ENCODE measurements at places on chromosomes 4 and X.
A peak's percentile ranks its signal among the peaks of the same experiment; 100 is the strongest.

DNA sequence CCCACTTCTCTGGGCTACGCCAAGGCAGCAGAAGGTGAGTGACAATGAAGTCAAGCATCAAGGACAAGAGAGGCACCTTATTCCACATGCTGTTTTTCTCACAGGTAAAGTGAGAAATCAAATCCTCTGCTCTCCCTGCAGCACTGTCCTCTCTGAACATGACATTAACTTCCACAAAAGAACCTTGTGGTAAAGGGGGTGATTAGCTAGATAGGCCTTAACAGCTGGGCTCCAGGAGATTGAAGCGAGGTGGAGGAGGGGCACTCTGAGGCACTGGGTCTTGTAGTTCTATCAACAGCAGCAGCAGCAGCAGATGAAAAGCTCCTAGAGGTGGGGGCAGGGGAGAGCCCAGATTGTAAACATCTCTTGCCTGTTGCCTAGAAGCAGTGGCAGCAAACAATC, 96.8 kb upstream of the CXXC4 start:
- no peak for DNase-seq

GRCh38 chr4:172188248-172188988, 375.2 kb downstream of the GALNTL6 start:
- no peak for DNase-seq

- DNase-seq: no peak
These were observed 153.8 kb downstream of the SPATA18 start for GRCh38 chr4:52204921-52205320.

GRCh38 chrX:19964017-19964710, 26.7 kb downstream of the BCLAF3 start:
- DNase-seq: peak; percentile 79

DNA sequence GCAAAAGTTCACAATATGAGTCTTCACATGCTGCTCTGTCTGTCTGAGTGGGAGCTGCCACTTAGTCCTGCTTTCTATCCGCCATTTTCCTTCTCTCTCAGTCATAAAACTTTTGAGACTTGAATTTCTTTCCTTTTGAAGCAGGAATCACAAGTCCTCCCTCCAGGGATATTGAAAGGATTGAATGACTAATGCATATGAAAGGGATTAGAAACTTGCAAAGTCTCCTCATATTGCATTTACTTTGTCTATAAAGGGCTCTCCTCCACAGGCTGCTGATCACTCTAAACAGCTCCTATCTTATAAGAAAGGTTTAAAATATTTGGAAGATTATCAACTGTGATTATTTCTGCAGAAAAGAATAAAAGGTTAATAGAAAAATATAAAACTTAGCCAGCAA, 879.1 kb downstream of the ARAP2 start:
- no peak for DNase-seq

DNA sequence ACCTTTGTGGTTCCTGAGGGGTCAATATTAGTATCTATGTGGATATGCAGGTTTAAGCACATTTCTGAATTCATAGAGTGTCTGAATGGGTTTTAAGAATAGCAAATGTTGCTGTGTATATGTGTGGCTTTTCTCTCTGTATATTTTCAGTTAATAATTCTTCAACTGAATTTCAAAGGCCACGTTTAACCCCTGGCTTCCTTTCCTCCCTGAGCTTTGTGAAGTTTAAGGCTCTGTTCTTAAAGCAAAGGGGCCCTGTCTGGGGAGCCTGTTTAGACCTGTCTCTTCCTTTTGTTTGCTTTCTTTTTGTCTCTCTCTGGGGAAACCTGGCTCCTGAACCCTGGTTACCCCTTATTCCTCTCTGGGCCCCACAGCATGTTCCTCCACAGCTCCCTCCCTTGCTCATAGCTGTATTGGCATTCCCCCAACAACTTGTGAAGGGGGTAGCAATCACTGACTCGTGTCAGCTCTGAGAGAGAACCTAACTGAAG, 139.1 kb downstream of the COL4A6 start:
- no peak for DNase-seq

DNA sequence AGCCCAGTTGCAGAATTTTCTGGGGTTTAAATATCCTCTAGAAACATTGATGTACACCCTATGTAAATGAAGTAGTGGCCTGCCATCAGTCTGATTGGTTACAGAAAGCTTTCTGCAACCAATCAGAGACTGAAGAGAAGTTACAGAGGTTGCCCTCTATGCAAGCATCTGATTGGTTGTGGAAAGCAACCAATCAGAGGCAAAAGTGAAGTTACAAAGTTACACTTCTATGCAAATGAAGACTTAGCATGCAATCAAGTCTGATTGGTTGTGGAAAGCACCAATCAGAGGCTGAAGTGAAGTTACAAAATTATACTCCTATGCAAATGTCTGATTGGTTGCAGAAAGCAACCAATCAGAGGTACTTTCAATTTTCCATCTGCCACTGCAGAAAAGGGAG, 51.9 kb upstream of the USP9X start:
- DNase-seq: no peak

DNA sequence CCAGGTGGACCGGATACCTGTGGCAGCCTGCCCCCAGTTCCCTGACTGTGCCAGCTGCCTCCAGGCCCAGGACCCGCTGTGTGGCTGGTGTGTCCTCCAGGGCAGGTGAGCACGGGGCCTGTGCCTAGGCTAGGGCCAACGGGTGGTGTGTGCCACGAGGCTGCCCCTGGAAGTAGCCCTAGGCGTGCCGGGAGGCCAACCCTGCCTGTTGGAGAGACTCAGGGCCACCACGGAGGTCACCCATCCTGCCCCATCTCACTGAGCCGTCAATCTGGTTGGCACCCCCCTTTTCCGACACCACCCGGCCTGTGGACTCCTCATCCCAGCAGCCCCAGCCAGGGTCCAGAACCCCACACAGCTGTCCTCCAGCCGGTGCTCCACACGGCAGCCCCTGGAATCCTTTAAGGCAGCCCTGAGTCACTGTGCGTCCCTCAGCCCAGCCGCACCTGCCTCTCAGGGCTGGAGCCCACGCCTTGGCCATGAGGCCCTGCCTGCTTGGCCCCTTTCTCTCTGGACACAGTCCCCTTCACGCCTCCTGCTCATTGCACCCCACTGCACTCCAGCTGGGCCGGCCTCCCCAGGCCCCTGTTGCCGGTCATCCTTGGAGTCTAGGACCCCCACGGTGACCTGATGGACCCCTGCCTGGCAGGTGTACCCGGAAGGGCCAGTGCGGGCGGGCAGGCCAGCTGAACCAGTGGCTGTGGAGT, 5.3 kb downstream of the PLXNB3 start:
- DNase-seq: no peak

GRCh38 chr4:88188738-88189417, 30.4 kb upstream of the ABCG2 start:
- peak; percentile 45 for DNase-seq

DNA sequence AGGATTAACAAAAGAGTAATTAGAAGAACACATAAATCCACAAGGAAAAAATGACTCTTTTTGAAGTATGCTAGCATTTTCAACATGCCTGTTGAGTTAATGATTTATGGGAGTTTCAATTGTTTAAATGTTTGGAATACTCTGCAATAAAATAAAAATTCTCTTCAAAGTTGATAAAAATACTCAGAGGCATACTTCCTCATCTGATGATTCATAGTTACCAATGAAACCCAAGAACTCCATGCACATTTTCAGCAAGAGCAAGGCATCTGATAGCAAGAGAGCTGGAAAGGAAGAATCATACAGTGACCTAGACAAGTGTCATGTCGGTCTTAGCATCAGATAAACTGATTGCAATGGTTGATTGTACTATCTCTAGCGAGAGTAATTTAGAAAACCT, 443.7 kb upstream of the ATOH1 start:
- no peak for DNase-seq

DNA sequence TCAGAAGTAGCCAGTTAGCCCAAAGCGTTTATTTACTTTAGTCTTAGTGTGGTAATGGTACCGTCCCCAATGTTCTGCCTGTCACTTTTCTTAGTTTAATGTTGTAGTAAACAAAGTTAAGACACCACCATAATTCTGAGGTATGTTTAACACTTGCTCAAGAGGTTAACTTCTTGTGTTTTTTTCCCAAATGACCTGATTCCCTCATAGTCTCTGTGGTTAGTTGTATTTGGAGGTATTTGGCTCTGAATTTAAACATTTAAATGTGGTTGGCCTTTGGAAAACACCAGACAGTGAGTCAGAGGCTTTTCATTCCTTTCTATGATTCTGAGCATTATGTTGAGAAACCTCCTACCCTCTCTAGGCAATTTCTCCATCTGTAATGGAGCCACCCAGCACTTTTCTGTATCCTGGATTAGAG, 47.9 kb downstream of the CXCL1 start:
- no peak for DNase-seq

DNA sequence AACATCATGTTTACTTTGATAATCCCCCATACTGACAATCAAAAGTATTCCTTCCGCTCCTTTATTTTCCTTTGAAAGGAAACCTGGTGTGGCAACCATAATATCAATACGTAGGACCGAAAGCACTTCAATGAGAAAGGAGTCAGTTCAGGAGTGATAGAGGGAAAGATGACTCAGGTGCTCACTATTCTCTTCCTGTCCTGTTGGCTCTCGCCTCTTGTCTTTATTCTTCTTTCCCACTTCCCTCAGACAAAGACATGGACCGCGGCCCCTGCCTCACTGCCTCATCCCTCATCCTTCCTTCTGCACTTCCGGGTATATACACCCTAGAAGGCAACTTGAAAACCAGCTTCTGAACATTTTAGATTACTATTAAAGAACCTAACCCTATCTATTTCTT, 49.8 kb upstream of the TNIP3 start:
- no peak for DNase-seq

GRCh38 chr4:15901998-15902397, 36.5 kb downstream of the FGFBP1 start:
- peak; percentile 20 for DNase-seq

- no peak for DNase-seq
These were observed 255.4 kb downstream of the ARHGAP10 start for GRCh38 chr4:147987252-147987651.

DNA sequence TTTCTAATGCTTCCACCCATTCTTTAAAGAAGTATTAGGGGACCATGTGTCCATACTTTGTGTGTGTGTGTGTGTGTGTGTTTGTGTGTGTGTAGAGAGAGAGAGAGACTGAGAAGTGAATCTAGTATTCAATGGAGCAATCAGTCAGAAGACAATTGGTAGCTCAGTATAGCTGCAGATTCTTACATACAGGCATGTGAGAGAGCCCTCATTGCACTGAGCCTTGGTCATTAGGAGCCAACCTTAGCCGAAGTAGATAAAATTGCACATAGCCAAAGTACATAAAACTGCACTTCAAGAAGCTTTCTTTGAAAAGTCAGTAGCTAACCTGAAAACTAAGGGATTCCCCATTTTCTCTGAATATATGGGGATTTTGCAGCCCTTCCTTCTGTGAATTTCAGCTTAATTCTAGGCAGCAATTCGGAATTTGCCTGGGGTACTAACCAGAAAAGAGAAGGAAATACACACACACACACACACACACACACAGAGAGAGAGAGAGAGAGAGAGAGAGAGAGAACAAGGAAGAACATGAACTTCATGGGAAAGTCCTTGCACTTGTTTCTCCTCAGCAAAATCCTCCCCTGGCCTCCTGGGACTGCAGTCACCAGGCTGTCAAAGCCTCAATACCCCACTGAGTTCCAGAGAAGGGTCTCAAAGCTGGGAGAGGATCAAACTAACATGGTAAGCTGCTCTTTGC, 1.7 kb upstream of the PRDM8 start:
- no peak for DNase-seq

GRCh38 chrX:63754860-63755579, 30.0 kb downstream of the ARHGEF9 start:
- DNase-seq: peak; percentile 92

DNA sequence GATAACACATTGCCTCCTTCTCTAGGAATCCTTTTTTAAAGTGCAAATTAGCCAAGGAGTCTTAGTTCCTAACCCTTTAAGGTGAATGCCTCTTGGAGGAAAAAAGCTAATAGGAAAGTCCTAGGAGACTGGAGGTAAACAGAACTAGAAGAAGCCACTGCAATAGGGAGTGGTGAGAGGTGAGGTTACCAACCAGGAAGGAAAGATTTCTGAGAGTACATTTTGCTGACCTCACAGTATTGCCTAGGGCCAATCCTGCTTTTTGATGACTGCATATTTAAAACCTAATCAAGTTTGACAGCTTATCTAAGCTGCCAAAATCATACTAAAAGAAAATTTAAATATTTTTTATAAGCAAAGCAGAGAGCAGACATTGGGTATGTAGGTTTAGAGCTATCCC, 7.3 kb upstream of the CUL4B start:
- no peak for DNase-seq

DNA sequence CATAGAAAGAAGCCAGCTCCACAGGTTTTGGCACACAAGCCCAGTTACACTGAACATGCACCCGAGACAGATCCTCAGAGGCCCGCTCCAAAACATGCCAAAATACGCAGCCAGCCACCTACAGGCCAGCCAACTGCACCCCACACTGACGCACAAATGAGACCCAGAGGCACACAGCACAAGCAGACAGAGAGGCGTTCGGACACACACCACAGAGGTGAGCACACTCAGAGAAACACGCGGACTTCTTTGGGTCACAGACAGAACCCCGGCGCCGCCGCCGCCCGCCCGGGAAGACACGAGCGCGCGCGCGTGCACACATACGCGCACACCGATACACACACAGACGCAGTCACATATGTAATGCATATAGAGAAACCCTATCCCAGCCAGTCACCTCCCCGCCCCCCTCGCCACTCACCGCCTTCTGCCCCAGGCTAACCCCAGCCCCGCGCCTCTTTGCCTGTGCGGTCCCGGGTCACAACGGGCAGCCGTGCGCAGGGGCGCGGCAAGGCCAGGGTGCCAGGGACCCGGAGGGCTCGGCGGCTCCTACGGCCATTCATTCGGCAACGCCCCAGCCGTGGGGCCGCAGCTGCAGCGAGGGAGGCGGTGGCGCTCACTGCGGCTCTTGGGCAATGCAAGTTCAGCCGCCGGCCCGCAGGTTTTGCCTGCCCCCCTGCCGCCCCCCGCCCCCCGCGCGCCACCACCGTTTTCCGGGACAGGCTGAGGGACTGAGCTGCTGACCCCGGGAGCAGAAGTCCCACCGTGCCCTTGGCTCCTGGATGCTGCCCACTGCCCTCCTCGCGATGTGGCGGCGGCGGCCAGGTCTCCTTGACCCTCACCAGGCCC, 553 bp downstream of the SEPTIN6 start:
- peak; percentile 72 for DNase-seq

GRCh38 chrX:13109817-13110216, 65.4 kb upstream of the FAM9C start:
- DNase-seq: no peak

DNA sequence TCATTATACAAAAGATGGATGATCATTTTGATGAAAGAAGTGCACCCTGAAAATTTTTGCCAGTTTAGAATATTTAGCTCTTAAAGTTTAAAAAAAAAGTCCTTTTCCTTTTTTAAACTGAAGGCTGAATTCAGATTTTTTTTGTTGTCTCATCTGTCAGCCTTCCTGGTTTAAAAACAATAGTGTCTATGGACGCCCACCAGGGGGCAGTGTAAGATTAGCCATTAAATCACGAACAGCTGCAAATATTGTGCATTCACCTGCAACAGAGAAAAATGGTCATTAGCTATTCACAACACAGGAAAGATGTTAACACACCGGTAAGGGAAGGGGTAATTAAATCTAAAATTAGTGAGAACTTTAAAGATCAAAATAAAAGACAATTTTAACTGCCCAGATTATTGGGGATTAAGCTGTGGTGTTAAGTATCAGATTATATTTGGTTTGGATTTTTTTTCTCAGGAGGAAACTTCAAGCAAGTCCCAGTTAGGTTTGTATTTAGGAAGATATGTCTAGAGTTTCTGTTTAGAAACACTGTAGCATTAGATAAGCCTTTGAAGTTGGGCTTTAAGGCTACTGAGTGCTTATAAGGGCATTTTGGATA, 4.4 kb upstream of the CXorf38 start:
- peak; percentile 73 for DNase-seq

- no peak for DNase-seq
These were observed 12.0 kb downstream of the PDLIM5 start for GRCh38 chr4:94463771-94464170.

- DNase-seq: no peak
These were observed 9.3 kb downstream of the TMEM165 start for GRCh38 chr4:55405073-55405472.

Measured in activated CD4-positive, alpha-beta T cell treated with anti-CD3 and anti-CD28 coated beads, Interleukin-2, amount 50 U/mL, for 16 hours (primary cell).